ENCODE measurements at places on chromosomes 12 and 14. TPM values are rescaled to one million over a fixed set of nuclear protein-coding genes. Genes with fewer than 3 reads are reported as not detected.

PLCZ1 gene
- not detected for total RNA-seq

ERP27 gene
- 0.94 TPM for total RNA-seq

PPP1R1A gene
- total RNA-seq: 2.0 TPM

SLC6A12 gene
- not detected for total RNA-seq

DNA sequence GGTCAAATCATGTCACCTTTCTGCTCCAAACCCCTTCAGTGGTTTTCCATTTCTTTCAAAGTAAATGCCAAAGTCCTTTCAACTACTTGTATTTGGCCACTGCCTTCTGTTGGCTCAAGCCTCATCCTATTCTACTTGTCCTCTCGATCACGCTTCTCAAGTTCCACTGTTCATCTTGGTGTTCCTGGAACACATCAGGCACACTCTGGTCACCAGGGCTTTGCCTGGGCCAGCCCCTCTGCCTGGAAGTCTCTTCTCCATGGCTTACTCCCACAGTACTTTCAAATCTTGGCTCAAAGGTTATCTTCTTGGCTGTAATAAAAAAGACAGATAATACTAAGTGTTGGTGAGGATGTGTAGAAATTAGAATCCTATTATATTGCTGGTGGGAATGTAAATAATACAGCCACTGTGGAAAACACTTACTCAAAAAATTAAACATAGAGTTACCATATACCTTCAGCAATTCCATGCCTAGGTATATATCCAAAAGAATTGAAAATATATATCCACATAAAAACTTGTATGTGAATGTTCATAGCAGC, 17.3 kb upstream of the PPFIBP1 start:
- DNase-seq: no peak
- H3K27ac ChIP-seq: no peak overlapping the region
- no peaks in the 10 kb centered on the region for H3K27me3 ChIP-seq

DNA sequence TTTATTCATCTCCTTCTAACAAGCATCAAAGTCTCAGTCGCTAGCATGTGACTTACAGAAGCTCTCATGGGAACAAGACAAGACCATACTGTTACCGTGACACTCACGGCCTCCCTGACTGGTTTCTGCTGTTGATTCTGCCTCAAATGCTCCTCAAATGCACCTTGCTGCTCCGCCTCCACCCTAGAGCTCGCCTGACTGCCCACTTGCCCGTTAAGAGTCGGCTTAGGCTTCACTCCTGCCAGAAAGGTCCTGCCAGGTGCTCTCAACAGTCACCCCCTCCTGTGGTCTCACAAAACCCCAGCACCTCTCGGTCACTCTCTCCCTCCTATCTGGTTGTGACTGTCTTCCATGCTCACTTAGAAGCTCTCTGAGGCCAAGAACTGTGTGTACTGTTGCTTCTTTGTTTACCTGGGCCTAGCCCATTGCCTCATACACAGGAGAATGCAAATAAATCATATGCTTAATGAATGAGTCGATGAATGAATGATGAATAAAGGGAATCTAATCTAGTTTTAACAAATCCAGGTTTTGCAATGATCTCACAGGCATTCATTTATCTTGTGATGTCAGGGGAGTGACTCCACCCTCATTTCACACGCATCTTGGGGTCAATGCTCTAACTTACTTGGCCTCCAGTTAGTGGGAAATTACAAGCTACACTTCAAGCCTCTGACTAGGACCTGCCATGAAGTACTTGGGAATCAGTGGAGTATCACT, 41.3 kb downstream of the SSH1 start:
- no peaks in the 10 kb centered on the region for H3K36me3 ChIP-seq
- no peak overlapping the region for H3K27ac ChIP-seq
- no peak overlapping the region for H3K4me3 ChIP-seq

DNA sequence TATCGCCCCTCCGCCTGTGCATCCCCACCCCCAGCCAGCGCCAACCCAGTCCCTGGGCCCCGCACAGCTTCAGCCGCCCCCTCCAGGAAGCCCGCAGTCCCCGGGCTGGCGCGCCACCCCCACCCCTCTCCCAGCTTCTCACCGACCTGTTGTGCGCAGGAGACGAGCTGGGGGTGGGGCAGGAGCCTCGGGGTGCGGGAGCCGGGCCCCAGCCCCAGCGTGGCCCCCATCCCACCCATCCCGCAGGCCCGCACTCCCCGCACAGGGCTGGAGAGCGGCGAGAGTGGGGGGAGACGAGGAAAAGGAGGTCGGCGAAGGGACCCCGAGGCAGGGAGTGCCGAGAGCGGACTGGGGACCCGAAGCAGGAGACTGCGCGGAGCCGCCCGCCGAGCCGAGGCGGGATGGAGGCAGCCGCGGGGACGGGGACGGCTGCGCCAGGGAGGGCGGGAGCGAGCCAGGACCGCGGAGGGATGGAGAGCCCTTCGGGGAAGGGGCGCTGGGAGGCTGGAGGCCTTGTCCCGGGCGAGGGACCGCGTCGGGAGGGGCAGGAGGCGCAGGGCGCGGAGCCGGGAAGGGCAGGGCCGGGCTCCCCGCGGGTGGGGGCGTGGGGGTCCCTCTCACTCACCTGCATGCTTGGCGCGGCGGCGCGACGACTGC, 498 bp downstream of the PIANP start:
- H3K36me3 ChIP-seq: no peaks in the 10 kb centered on the region
- DNase-seq: no peak
- peak overlapping the region; percentile 40 for H3K4me3 ChIP-seq
- H3K4me1 ChIP-seq: peaks cover 18% of the 10 kb centered on the region

GRCh38 chr14:32075672-32076277, 1.3 kb upstream of the ARHGAP5 start:
- peak overlapping the region; percentile 80 for H3K4me3 ChIP-seq
- peak overlapping the region; percentile 100 for H3K27ac ChIP-seq
- H3K27me3 ChIP-seq: no peaks in the 10 kb centered on the region
- DNase-seq: no peak

DNA sequence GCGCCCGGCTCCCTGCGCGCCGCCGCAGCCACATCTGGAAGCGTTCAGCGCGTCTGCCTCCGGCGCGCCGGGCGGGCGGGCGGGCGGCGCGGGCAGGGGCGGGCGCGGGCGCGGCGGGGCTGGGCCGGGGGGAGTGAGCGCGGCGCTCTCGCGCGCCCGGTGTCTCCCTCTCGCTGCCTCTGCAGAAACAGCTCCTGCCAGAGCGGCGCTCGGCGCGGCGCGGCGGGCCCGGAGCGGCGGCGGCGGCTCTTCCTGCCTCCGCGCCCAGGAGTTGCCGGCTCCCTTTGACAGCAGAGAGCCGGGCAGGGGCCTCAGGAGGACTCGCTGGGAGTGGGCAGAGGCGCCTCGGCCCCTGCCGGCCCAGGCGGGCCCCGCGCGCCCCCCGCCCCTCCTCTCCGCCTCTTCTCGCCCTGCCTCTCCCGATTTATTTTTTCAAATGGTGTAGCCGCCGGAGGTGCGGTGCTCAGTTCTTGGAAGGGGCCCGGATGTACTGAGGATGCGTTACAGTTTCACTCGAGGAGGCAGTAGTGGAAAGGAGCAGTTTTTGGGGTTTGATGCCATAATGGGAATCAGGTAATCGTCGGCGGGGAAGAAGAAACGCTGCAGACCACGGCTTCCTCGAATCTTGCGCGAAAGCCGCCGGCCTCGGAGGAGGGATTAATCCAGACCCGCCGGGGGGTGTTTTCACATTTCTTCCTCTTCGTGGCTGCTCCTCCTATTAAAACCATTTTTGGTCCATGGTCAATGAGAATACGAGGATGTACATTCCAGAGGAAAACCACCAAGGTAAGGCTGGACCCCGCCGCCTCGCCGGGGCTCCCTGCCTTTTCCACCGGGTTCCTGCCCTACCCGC, at the start of gene CACNA1C:
Gene CACNA1C, plus strand, starts transcription at position 162 of the 853 bp plus-strand sequence. Its CDS starts 576 bp downstream, at position 738.
- no peaks in the 10 kb centered on the region for H3K4me1 ChIP-seq
- H3K27me3 ChIP-seq: no peaks in the 10 kb centered on the region
- H3K36me3 ChIP-seq: no peaks in the 10 kb centered on the region
- H3K4me3 ChIP-seq: peak within 1 kb of the TSS; percentile 57
- DNase-seq: no peak

- peak overlapping the region; percentile 70 for H3K27ac ChIP-seq
- H3K4me3 ChIP-seq: peak overlapping the region; percentile 80
- H3K36me3 ChIP-seq: no peaks in the 10 kb centered on the region
Observed at GRCh38 chr12:57604992-57605810, 577 bp downstream of the DTX3 start.

DNA sequence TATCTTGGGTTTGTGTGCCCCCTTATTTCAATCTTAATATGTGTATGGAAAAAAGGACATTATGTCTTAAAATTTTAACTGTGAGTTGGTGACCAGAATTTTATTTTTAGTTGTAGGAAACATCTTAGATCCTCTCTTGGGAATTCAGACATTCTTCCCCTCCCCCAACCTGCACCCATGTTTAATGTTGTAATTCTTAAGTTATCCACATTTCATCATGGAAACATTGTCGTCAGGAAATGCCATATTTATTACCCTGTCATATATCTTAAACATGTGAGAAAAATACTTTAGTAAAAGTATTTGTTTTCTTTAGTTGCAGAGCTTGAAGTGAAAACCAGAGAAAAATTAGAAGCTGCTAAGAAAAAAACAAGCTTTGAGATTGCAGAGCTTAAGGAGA, 30.3 kb downstream of the YEATS4 start:
- H3K4me3 ChIP-seq: no peak overlapping the region
- no peaks in the 10 kb centered on the region for H3K4me1 ChIP-seq
- H3K27me3 ChIP-seq: no peaks in the 10 kb centered on the region

- DNase-seq: peak; percentile 80
- no peak overlapping the region for H3K4me3 ChIP-seq
- H3K27ac ChIP-seq: peak overlapping the region; percentile 91
- H3K27me3 ChIP-seq: no peaks in the 10 kb centered on the region
- peaks cover 49% of the 10 kb centered on the region for H3K4me1 ChIP-seq
- H3K36me3 ChIP-seq: no peaks in the 10 kb centered on the region
Observed at GRCh38 chr12:6607751-6608591, 792 bp upstream of the CHD4 start.

DNA sequence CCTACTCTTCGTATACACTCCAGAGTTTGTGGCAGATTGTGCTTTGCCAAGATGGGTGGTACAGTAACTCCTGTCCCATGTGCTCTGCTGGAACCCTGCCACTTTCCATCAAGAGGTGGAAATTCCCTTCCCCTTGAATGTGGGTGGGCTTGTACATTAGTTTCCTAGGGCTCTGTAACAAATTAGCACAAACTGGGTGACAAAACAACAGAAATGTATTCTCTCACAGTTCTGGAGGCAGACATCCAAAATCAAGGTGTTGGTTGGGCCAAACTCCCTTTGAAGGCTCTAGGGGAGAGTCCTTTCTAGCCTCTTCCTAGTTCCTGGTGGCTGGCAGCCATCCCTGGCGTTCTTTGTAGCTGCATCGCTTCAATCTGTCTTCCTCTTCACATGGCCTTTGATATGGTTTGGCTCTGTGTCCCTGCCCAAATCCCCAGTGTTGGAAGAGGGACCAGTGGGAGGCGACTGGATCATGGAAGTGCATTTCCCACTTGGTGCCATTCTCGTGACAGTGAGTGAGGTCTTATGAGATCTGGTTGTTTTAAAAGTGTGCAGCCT, 117.5 kb downstream of the VRK1 start:
- H3K4me3 ChIP-seq: no peak overlapping the region
- no peak for DNase-seq
- H3K4me1 ChIP-seq: no peaks in the 10 kb centered on the region
- H3K27ac ChIP-seq: no peak overlapping the region
- no peaks in the 10 kb centered on the region for H3K27me3 ChIP-seq
- no peaks in the 10 kb centered on the region for H3K36me3 ChIP-seq

DNA sequence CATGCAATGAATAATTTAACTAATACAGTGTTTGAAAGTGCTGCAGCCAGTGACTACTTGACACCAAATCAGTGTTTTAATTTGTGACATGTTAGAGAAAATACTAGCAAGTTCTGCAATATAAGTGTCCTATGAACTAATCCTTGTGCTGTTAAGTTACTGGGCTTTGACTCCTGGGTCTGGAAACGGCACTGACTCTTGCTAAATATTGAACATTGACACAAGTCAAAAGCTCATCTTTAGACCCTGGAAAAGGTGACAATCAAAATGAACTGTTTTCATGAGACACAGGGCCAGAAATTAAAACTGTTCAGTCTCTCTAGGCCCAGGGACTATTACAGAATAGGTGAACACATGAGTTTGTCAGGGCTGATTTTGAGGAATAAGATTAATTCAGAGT, 268.1 kb downstream of the IPO8 start:
- no peaks in the 10 kb centered on the region for H3K4me1 ChIP-seq
- H3K27me3 ChIP-seq: no peaks in the 10 kb centered on the region
- H3K36me3 ChIP-seq: no peaks in the 10 kb centered on the region
- H3K27ac ChIP-seq: no peak overlapping the region
- DNase-seq: no peak

GRCh38 chr14:74652541-74652940, 40.5 kb upstream of the LTBP2 start:
- no peaks in the 10 kb centered on the region for H3K4me1 ChIP-seq
- no peak for DNase-seq
- no peak overlapping the region for H3K27ac ChIP-seq

GRCh38 chr12:120688527-120689071, 1.6 kb downstream of the MLEC start:
- no peak for DNase-seq
- peaks cover 7% of the 10 kb centered on the region for H3K4me1 ChIP-seq

- no peaks in the 10 kb centered on the region for H3K27me3 ChIP-seq
- no peaks in the 10 kb centered on the region for H3K36me3 ChIP-seq
- no peak overlapping the region for H3K4me3 ChIP-seq
- no peak for DNase-seq
Observed at GRCh38 chr14:70856851-70857495, 47.7 kb upstream of the MAP3K9 start.

DNA sequence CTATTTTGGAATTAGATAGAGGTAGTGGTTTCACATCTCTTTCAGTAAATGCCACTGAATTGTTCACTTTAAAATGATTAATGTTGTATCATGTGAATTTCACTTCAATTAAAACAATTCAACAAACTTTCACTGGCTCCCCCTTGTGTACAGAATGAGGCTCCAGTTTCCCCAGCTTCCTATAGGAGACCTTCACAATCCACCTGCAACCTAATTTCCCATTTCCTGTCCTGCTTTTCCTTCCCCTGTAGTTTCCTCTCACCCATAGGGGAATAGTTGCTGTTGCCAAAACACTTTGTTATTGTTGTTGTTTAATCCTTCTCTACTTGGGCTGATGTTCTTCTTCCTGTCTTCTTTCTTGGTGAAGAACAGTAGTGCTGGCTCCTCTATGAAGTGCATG, 59.8 kb downstream of the NPAS3 start:
- DNase-seq: no peak
- H3K27me3 ChIP-seq: no peaks in the 10 kb centered on the region
- no peak overlapping the region for H3K27ac ChIP-seq

- peak overlapping the region; percentile 62 for H3K4me3 ChIP-seq
- no peaks in the 10 kb centered on the region for H3K4me1 ChIP-seq
- H3K27me3 ChIP-seq: no peaks in the 10 kb centered on the region
Observed at GRCh38 chr14:22887260-22887989, 4.4 kb downstream of the REM2 start.

GRCh38 chr14:64971943-64972791, at the start of gene RAB15:
RAB15 (minus strand) TSS chr14:64972336; CDS start chr14:64972076, 260 bp downstream.
- no peaks in the 10 kb centered on the region for H3K27me3 ChIP-seq
- H3K36me3 ChIP-seq: no peaks in the 10 kb centered on the region
- DNase-seq: peak; percentile 62
- peaks cover 7% of the 10 kb centered on the region for H3K4me1 ChIP-seq
- peak within 1 kb of the TSS; percentile 67 for H3K27ac ChIP-seq

Measured in Peyer's patch (tissue), 4 donors.